NCI-H524 (cell line): ENCODE measurements at places on chromosomes 13 and 19.

- DNase-seq, result no peak
These were observed 174.9 kb downstream of the OXGR1 start for GRCh38 chr13:96819375-96819774.

GRCh38 chr19:10817291-10818038 lies 18.5 kb downstream of the TMED1 start:
- no peak for DNase-seq

DNA sequence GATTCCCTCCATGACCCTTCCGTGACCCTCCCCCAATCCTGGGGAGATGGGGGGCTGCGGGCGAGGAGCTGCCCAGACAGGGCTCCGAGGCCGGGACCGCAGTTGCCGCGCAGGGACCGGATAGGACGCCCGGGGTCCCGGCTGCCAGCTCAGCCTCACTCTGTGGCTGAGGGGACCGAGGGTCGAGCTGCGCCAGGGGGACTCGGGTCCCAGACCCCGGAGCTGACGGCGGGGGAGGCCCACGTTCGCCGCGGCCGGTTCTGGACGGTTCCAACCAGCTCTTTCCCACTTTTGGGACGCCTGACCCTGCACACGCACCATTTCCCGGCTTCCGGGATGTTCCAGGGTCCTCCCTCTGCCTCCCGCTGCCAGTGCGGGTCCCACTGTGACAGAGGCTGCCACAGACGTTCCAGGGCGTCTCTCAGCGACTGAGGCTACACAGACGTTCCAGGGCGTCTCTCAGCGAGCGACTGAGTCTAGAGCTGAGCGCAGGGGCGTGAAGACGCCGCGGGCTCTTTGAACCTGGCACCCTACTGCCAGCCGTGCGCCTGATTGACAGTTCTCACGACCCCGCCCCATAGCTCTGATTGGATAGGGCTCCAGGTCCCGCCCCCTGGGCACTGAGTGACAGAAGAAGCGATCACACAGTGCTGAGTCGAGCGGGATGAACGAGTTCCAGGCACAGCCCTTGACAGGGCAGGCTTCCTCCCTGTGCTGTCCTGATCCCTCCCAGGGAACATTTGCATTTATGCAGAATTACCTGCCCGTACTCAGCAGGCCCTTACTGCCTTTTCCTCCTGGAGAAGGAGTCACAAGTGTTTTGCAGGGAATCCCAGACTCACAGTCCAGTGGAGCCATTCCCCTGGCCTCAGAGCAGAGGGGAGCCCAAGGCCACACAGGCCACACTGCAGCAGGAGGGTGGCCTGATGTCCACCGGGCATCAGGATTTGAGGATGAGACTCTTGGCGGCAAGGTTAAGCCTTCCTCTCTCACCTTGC lies at the start of gene ZNF563:
Gene ZNF563 (minus strand): TSS at position 472 of the 998 bp plus-strand sequence. CDS start 151 bp downstream, at position 321.
- peak; percentile 98 for DNase-seq

DNA sequence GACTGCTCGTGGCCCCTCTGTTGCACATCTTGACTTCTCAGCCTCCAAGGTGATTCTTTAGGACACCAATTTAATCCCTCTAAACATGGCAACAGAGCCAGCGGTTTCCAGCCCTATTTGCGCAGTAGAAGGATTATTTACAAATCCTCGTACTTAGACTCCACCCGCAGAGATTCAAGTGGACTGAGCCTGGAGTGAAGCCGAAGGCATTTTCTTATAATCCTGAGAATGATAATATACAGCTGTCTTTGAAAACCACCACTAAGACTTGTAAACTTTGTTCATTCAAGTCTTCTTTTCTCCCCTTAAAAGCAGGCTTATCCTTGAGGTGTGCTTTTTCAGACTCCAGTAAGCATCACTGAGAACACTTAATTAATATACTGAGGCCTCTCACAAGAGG lies 4.8 kb upstream of the DPRX start:
- DNase-seq, result peak; percentile 1

DNA sequence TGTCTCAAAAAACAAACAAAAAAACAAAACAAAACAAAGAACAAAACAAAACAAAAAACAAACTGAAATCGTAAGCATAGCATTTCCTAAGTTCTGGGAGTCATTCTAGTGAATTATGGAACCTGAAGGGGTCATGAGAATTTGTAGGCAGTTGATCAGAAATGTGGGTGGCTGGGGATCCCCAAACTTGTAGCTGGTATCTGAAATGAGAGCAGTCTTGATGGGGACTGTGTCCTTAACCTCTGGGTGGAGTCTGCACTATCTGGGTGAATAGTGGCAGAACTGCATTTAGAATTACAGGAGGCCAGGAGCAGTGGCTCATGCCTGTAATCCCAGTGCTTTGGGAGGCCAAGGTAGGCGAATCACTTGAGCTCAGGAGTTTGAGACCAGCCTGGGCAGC lies 6.1 kb downstream of the CLEC4G start:
- DNase-seq, result no peak

- DNase-seq, result peak; percentile 54
These were observed 89.0 kb downstream of the CDK8 start for GRCh38 chr13:26342898-26343297.

DNA sequence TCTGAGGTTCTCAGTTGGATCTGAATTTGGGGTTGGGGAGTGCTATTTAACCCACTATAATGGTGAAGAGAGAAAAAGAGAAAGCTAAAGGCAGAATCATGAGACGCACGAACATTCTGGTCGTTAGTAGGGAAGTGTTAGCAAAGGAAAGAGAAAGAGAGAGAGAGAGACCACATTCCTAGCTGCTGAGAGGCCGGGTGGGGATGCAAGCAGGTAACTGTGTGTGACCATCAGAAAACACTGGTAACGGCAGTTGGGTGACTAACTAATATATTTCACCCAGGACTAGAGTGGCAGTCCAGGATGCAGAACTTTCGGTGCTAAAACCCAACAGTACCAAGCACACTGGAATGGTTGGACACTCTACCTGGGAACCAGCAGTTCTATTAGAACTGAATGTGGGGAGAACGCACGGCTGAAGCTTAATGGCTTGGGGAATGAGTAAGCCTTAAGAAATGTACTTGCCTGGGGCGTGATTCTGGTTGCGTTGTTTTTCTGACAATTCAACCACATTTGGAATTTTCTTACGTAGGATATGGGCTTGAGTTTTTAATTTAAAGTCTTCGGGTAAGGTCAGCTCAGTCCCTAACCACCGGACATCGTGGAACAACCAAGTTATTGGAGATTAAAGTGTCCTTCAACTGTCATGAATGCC lies 130.2 kb downstream of the DNAJC15 start:
- DNase-seq, result no peak

DNA sequence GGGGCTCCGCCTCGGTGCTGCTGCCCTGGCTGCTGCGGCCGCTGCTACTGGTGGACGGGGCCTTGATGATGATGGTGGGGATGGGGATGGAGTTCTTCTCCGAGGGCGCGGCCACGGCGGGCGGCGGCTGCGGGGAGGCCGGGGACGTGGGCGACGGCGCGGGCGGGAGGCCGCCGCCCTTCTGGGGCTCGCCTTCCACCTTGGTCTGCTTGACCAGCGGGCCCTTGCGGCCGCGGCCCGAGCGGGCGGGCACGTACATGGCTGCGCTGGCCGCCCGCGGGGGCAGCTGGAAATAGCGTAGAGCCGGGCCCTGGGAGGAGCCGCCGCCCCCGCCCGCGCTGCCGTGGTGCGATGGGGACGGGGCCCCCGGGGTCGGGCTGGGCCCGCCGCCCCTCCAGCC lies 19.2 kb downstream of the C19orf81 start:
- no peak for DNase-seq

DNA sequence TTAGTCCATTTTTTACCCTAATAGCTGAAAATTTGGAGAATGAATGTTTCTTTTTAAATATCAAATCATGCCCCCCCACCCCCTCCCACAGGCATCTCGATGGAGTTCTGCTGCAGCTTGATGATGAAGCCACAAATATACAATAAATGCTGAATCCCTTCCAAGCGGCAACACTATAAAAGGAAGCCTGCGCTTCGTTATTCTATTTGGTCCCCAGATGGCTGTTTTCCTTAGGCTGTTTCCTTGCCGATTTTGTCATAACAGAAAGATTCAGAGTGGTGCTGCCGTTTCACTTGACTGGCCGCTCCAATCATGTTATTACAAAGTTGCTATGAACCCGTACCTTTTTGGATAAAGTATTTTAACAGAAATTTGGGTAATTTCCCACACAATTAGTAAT lies 79.5 kb downstream of the MYO16 start:
- DNase-seq, result no peak

DNA sequence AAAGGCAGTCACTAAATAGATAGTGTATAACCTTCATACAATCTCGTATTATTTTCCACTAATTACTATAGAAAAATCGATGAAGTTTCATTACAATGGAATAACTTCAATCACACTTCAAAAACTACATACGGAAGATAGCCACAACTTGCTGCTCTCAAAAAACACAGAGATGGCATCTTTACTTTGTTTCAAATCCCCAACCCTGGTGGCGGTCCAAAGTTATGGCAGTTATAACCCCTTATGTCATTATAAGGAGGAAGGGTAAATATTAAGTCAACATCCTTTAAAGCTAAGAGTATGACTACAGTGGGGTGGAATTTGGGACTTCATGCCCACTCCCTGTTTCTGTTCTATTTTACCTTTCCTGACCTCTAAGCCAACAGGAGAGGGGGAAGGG lies 146.5 kb downstream of the LACC1 start:
- DNase-seq, result no peak

GRCh38 chr19:10422046-10422461 lies 1.7 kb downstream of the PDE4A start:
- DNase-seq, result no peak
